ENCODE measurements at places on chromosomes 7 and 10.

DNA sequence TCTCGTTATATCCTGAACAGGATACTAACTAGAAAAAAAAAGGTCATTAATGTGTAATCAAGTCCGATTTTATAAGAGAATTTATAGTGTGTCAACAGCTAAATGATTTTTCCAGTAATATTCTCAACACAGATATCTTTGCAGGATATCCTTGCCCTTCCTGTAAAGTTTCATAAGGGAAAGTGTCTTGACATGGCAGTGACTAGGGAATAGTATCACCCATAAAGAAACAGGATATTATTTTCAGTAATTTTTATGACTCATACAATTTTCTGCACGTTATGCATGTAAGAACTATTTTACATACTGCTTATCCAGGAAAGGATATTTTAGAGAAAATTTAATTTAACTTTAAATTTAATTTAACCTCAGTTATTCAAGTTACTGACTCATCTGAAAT lies 19.5 kb upstream of the PNLIP start:
- DNase-seq, result no peak

GRCh38 chr7:139706837-139707236 lies 71.0 kb downstream of the HIPK2 start:
- no peak for DNase-seq

DNA sequence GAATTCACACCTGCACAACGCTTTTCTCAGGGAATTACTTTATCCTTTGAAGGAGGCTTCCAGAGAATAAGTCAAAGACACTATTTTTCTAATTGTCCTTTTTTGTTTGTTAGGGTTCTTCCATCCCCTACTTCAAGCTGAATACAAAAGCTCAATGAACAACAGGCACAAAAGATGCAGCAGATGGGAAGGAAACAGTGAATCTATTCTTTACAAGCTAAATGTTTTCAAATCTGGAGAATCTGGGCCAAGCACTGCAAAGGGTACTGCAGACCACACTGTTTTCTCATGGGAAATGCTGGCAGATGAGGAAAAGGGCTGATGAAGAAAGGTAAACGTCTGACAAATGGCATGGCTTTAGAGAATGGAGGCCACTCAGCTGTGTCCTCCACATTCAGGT lies 18.5 kb downstream of the LIPA start:
- no peak for DNase-seq

DNA sequence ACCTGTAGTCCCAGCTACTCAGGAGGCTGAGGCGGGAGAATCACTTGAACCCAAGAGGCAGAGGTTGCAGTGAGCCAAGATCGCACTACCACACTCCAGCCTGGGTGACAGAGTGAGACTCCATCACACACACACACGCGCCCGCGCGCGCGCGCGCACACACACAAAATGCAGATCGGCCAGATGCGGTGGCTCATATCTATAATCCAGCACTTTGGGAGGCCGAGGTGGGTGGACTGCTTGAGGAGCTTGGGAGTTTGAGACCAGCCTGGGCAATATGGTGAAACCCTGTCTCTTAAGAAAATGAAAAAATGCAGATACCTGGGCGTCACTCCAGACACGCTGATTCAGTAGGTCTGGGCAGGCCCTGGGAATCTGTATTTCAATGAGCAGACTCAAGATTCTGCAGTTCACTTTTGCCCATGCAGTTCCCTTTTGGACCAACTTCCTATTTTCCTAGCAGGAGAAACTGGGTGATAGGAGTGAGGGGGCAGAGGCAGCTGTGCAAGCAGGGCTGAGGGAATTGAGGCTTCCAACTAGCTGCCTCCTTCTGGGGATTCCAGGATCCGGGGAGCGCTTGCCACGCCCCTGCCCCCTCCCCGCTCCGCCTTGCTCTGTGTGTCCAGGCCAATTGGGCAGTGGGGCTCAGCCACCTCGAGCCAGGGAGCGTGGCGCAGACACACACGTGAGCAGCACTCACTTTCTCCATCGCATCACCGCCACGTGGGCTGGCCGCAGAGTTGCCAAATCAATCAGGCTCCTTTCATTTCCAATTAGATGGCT lies 173.6 kb downstream of the SH3PXD2A start:
- DNase-seq, result no peak

DNA sequence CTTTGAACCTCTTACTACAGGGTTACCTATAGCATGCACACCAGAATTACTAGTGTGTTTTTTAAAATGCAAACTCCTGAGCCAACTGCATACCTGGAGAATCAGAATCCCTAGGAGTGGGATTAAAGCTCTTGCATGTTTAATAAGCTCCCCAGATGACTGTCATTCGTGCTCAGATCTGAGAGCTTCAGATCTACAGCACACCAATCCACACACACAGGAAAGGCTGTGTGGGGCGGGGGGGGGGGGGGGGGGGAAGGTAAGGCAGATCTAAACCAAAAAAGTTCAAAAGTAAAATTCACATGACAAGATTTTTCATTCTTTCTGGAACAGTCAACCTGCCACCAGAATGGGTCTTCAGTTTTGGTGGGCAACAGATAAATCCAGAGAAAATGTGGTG lies 5.5 kb downstream of the FAM3C start:
- no peak for DNase-seq

DNA sequence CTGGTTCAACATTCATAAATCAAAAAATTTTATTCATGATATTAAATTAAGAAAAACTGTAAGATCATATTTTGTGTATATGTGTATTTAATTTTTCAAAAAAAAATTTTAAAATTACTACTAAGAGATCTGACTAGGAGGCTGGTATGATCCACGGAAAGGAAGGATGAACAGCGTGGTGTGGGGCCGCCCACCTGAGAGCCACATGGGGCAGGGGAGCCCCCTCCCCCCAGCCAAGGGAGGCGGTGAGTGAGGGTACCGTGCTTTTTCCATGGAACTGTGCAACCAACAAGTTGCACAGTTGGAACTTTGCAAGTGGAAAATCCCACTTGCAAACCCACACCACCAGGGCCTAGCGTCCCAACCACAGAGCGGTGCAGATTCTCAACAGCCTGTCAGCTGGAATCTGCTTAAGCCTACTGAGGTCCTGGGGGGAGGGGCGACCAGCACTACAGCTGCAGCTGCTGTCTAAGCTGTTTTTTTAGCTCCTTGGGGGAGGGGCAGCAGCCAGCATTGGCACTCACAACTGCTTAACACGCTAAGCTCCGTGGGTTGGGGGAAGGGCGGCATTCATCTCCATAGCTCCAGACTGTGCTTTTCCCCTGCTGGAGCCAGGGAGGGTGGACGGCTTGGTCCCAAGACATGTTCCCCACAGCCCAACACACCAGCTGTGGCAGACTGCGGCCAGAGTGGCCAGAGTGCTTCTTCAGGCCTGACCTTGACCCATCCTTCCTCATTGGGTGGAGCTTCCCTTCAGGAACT lies 94.2 kb upstream of the IGFBP3 start:
- DNase-seq, result peak; percentile 9

DNA sequence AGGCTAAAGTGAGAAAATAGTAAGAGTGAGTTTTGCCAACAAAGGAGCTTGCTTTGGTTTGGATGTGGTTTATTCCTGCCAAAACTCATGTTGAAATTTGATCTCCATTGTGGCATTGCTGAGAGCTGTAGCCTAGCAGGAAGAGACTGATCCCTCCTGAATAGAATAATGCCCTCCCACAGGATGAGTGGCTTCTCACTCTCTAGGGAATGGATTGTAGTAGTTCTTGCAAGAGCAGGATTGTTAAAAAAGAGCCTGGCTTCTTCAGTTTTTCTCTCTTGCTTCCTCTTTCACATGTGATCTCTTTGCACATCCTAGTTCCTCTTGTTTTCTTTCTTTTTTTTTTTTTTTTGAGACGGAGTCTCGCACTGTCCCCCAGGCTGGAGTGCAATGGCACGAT lies 34.4 kb downstream of the ASAH2 start:
- peak; percentile 85 for DNase-seq

DNA sequence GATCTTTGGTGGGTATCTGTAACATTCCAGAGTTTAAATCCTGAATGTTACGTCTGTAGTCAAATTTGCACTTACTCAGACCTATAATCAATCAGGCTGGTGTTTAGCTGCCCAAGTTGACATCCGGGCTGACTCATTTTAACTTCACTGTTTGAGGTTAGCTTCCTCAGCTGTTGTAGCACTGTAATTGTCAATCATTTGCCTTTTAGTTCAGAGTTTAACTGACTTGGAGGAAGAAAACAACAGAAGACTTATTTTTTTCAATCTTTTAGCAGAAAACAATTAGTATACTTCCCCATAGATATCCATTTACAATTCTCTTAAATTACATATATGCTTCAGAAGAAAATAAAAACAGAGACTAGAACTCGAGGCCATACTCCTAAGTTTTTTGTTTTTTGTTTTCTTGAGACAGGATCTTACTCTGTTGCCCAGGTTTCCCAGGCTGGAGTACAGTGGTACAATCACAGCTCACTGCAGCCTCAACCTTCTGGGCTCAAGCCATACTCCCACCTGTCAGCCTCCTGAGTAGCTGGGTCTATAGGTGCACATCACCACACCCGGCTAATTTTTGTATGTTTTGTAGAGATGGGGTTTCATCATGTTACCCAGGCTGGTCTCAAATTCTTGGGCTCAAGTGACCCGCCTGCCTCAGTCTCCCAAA lies 38.5 kb upstream of the LRRC17 start:
- DNase-seq, result peak; percentile 71

DNA sequence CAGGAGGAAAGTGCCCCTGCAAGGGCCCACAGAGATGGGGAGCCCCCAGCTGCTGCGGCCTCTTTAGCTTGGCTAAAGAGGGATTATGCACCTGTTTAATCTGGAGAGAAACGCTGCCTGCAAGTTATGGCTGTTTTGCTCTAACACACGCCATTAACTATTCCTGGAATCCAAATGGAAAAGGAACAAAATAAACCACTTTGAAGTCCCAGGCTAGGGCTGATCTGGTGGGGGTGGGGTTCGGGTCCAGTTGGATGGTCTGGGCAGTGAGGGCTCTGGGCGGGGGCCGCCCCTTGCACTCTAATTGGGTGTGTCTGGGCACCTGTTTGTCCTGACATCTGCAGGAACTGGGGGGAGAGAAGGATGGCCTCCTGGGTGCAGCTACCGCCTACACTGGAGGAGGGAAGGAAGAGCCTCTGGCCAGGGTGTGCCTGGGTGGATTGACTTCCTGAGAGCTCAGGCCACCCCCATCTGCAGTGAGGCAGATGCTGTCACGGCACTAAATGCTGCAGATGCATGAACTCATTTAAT lies 300.6 kb downstream of the ZEB1 start:
- no peak for DNase-seq

DNA sequence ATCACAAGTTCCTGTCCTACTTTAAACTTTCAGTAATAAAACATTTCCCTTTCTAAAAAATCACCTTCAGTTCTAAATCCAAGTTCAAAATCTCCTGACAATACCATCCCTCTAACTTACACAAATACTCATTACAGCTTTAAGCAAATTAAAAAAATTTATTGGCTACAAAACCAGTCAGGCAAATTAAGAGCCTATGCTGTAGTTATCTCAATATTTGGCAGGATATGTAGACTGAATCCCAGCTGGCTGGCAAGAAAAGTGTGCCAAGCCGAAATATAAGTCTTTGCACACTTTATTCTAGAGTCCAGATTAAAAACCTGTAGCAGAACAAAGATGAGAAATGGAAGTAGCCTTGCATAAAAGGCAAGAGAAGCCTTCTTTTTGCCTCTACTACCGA lies 9.5 kb downstream of the WAPL start:
- DNase-seq, result no peak

GRCh38 chr10:77380723-77381122 lies 256.9 kb downstream of the KCNMA1 start:
- DNase-seq, result no peak

DNA sequence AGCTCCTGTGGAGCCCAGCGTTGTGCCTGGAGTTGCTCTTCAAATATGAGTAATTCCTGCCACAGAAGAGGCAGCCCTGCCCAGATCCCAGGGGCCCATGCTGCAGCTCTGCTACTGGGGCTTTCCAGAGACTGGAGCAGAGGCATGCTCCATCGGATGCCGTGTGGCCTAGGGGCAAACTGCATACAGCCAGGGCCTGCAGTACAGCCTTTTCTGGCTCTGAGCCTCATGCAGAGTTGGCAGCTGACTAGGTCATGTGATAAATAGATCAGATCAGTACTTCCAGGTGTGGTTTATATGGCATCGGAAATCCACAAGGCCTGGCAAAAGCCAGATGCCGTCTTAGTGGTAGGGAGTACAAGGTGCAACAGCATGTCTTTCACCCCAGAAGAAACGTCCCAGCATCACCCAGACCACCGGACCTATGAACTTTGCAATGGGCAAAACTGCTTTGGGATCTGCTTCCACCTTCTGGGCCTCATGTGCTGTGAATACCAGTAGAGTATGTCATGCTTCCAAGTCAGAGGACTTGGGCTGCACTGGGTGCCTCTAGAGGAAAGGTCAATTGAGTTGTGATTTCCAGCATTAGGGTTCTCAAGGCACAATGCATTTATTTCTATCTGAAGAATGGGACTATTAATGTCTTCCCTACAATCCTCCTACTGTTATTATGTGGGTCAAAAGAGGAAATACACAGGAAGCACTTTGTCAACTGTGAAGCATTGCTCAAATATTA lies 250.7 kb upstream of the ZNF32 start:
- DNase-seq, result no peak

DNA sequence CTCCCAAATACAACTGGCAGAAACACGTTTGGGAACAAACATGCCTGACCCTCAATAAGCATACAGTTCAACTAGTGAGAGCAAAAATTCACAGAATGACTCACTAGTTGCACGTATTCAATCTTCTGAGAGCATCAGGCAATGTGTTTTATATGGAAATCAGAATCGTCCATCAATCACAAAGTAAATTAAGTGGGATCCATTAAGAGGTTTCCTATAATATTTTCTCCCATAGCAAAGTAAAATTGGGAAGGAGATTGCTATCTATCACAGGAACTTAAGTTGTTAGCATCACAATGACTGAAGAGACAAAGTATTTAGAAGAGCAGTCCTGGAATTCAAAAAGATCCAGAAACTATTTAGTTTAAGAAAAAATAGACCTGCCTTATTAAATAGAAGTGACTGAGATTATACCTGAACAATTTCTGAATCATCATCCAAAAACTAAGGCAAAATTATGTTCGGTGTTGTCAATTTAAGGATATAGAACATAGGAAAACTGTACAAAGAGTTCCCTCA lies 28.3 kb downstream of the INHBA start:
- DNase-seq, result no peak

GRCh38 chr7:47967708-47968107 lies 11.7 kb downstream of the HUS1 start:
- no peak for DNase-seq

DNA sequence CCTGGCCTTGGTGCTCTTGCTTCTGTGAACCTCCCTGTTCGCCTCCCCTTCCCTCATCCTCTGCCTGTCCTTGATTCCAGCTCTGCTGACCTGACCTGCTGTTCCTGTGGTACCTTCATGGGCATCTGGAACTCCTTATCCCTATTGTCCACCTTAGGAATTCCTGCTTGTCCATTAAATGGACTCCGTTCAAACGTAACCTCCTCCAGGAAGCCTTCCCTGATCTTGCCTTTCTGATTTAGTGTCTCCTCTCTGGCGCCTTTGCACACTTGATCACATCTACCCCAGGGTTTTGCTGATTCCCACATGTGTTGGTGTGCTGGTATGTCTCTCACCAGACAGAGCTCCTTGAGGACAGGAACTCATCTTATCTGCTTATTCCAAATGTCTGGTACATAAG lies 20.9 kb downstream of the TSPAN15 start:
- DNase-seq, result no peak
